ENCODE measurements at places on chromosomes 5 and 9.

- DNase-seq = no peak
Observed at GRCh38 chr5:26986985-26987384, 51.4 kb downstream of the CDH9 start.

- no peak for DNase-seq
Observed at GRCh38 chr9:35395076-35395705, 94.7 kb upstream of the RUSC2 start.

GRCh38 chr9:14250794-14251153, 63.2 kb downstream of the NFIB start:
- DNase-seq = no peak

DNA sequence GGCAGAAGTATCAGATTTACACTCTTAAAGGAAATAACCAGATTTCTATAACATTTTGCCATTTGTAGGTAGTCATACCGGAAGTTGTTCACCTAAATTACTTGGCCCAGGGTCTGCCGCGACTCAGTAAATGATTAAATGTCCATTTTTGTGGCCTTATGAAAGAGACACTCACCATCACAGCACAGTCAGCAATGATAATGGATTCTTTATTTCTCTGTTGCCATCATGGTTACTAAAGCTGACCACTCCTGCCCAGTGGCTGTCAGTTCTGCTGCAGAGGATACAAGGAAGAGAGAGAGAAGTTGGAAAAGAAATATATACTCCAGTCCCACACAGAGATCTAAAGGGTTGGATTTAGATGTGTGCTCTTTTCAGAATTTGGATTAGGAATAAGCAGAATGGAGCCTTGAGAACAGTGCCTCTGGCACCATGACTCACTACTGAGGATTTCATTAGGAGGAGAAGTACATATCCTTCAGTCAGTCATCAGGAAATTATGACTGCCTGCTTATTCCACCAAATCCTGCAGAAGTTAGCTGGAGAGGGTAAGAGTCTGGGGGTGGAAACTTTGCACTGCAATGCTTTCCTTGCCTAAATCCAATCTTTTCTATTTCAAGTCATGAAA, 72.8 kb upstream of the EFNA5 start:
- no peak for DNase-seq

- no peak for DNase-seq
Observed at GRCh38 chr9:89407070-89407469, 88.8 kb downstream of the SECISBP2 start.

GRCh38 chr5:36656556-36656955, 50.1 kb downstream of the SLC1A3 start:
- no peak for DNase-seq

GRCh38 chr5:130601-131131, 38.7 kb downstream of the PLEKHG4B start:
- no peak for DNase-seq

- no peak for DNase-seq
Observed at GRCh38 chr5:79547429-79547822, 33.5 kb upstream of the HOMER1 start.

DNA sequence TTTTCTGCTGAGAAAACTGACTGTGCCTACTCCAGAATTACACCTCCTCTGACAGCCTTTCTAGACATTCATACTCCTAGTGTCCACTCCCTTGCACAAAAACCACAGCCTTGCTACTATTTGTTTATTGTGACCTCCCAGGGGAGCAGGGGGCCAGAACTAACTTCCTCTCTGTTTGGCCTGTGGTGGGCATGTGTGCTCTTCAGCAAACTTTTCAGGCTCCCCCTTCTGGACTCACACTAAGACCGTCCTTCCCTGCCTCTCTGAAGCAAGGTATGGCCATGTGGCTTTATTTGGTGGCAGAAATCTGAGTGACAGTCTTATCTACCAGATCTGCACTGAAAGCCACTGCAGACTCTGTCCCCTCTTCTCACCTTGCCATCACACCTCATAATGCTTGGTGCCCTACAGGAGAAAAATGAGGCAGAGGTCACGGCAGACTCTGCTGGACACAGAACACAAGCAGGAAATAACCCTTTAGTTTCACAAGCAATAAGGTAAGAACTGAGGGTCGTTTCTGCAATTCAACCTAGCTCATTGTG, 28.2 kb downstream of the LIFR start:
- DNase-seq = no peak

DNA sequence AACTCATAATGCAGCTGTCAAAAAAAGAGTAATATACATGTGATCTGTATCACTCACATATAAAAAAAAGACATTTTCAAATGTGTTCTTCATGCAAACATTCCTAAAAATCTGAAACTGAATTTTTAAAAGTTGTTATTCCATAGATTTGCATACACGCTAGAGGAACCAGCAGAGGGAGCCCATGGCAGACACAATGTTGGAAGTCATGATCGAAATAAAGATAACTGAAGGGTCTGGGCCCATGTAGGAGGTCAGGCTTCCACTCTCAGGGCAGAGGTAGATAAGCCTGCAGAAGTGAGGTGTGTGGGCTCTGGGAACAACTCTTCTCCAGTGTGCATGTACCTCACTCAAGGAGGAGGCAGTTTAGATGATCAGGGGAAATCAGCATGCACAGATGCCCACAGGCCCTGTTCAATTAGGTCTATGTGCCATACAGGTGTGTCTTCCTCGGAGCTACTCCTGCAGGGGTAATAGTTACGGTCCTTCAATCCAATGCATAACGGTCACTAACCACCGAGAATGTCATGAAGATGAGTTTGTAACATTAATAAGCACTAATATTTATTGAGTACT, 208.6 kb downstream of the EPB41L4A start:
- DNase-seq = no peak

Measured in CD4-positive, alpha-beta T cell treated with Interleukin-4 for 4 hours (primary cell).